NCI-H1105 (cell line): ENCODE measurements at places on chromosomes 13 and 19.

GRCh38 chr13:104286566-104287290 lies 1220.5 kb upstream of the SLC10A2 start:
- no peak for DNase-seq

GRCh38 chr13:107835339-107836018 lies 379.9 kb downstream of the LIG4 start:
- DNase-seq: no peak

- DNase-seq: no peak
These were observed 231.4 kb downstream of the KLF12 start for GRCh38 chr13:73902847-73903246.

- no peak for DNase-seq
These were observed 11.4 kb downstream of the NDUFA11 start for GRCh38 chr19:5891938-5892771.

DNA sequence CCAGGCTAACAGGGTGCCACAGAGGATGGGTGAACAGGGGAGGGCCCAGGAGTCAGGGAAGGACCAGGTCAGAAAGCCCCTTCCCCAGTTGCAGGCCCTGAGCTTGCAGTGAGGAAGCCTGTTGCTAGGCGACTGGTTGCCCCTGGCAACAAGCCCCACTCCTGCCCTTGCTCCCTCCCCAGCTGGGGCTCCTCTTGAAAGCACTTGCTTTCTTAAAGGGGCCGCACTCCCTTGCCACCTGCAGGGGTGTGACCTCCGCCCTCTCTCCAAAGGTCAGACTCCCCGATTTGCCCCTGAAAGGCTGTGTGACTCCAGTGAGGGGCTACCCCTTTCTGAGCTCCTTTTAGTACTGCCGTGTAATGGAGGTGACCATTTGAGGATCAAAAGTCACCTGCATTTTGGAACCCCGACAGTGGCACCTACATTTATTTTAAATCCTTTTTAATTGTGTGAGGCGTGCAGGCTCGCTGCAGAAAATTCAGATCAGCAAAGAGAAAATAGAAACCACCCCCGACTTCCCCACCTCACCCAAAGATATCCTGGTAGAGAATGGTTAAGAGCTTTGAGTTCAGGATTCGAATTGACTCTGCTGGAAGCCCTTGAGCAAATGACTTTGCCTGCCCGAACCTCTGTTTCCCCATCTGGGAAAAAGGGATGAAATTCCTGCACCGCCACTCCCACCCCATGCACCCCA lies 4.8 kb downstream of the FCHO1 start:
- peak; percentile 87 for DNase-seq

DNA sequence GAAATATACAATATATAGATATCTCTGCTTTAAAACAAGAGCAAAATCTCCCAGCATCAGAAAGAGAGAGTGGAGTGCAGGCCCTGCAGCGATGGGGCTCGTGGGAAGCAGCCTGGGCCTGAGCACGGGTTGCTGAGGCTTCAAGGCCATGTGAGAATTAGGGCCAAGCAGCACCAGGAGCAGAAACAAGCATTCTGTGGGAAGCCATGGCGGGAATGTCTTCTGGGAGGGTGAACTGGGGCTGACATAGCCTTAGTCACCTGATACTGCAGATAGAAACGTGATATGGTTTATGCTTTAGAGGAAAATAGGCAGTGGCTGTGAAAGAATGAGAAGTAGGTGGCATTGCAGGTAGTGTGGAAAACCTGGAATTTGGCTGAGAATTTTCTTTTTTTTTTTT lies 472.3 kb downstream of the IRS2 start:
- DNase-seq: no peak

GRCh38 chr13:88704600-88705275 lies 1033.6 kb downstream of the SLITRK5 start:
- no peak for DNase-seq

GRCh38 chr13:57716295-57716694 lies 84.8 kb downstream of the PCDH17 start:
- DNase-seq: no peak

GRCh38 chr13:93819331-93819890 lies 592.8 kb downstream of the GPC6 start:
- no peak for DNase-seq

GRCh38 chr13:91726671-91727070 lies 328.2 kb downstream of the GPC5 start:
- no peak for DNase-seq

- no peak for DNase-seq
These were observed 638 bp downstream of the ANKRD27 start for GRCh38 chr19:32674153-32674930.

DNA sequence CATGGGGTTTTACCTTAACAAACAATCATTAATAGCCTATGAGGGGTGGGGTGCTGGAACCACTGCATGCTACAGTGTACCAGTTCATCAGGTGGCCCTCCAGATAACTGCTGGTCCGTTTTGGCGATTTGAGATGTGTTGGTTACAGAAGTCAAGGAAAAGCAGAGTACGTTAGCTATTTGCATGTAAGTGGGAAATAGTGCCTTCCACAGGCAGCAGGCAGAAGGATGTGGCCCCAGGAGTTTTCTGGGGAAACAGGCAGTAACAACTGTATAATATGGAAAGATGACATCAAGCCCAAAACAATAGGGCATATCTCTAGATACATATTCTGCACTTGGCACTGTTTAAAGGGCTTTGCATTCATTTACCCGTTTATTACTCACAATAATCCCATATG lies 245.7 kb downstream of the COL4A1 start:
- no peak for DNase-seq

DNA sequence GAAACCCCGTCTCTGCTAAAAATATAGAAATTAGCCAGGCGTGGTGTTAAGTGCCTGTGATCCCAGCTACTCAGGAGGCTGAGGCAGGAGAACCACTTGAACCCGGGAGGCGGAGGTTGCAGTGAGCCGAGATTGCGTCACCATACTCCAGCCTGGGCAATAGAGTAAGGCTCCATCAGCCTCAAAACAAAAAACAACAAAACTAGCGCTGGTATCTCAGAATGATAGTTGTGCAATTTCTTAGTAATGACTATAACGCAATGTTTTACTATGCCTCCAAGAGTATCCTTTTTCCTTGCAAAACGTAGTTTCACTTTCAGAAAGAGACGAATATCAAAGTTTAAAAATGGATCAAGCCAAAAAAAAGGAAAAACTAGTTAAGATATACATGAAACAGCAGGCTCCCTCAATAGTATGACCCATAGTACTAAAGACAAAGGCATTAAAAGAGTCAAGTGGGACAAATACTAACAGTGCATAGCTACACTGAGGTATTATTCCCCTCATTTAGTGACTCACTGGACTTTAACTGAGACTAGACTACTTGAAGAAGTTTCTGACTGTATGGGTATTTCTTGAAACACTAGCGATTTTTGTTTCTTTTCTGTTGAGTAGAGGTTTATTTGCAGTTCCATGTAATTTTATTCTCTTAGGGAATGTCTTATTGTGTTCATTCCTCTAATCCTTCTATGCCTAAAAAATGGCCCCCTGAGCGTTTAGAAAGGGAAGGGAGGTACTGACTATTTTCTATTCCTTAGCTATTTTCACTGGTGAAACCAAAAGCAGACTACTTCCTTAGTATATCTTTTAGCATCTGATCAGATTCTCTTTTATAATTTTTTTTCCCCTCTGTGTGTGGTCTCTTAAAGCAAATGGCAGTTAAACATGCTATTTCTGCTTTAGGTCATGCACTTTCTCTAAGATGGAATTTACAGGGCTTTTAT lies 10.4 kb upstream of the ITM2B start:
- DNase-seq: no peak

- DNase-seq: no peak
These were observed 130.1 kb downstream of the RGCC start for GRCh38 chr13:41587490-41587889.

GRCh38 chr19:46913852-46914430 lies 53.1 kb downstream of the ARHGAP35 start:
- no peak for DNase-seq

DNA sequence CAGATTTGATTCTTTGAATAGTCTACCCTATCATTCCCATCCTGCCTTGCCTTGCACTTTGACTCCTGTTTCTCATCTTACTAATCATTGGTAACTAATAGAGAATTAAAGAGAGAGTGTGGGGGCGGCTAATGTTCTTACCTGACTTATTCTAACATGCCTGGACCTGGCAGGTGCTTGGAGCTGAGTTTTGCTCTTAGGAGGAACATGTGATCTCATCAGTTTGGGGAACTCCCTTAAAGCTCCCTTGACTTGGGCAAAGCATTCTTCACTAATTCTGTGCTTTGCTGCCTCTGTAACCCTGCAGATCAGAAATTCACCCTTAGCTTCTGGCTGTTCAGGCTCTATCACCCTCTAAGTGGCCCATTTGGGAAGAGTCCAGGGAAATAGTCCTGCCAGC lies 861.1 kb downstream of the GPC5 start:
- DNase-seq: no peak

GRCh38 chr13:73715114-73715910 lies 418.9 kb downstream of the KLF12 start:
- no peak for DNase-seq

- no peak for DNase-seq
These were observed 141.2 kb downstream of the FLT1 start for GRCh38 chr13:28353679-28354078.

DNA sequence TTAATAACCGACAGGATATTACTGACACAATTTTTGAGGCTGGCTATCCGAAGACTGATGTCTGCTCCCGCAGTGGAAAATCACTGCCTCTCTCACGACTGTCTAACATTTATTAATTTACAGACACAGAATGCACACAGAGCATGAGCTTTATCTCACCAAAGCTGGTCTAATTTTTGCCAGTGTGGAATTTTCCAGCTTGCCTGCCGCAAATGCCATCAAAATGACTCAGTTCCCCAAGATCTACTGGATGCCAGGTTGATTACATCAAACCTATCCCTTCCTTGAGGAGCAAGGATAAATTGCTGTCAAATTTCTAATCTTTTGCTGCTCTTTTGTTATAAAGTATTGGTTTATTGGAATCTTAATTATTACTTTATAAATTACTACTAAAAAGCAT lies 1775.1 kb upstream of the PCDH20 start:
- no peak for DNase-seq

- DNase-seq: no peak
These were observed 41.0 kb downstream of the RASL11A start for GRCh38 chr13:27311518-27312210.

DNA sequence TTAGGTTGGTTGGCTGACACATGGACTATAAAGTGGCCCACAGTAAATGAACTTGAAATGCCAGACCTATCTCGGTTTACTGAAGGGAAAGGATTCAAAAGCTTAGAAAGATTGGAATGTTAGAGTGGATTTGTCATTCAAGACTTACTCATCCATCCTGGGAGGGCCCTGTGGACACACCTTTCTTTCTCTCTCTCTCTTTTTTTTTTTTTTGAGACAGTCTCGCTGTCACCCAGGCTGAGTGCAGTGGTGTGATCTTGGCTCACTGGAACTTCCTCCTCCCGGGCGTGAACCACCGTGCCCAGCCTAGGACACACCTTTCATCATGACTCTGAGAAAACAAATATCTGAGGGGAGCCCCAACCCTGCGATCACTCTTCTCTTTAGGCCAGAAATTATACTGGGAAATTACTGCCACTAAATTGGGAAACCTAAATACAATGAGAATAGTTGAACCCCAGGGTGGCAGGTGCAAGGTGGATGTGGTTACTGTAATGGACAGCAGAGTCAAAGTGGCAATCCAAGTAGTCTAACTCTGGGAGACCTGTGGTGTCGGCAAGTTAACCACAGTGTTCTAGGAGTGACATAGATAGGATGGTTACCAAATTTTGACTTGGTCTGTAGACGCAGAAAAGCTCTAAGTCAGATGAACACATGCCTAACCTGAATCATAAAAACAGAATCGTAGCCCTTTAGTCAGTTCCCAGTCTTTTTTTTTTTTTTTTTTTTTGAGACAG lies 47.1 kb upstream of the ZMYM5 start:
- no peak for DNase-seq

DNA sequence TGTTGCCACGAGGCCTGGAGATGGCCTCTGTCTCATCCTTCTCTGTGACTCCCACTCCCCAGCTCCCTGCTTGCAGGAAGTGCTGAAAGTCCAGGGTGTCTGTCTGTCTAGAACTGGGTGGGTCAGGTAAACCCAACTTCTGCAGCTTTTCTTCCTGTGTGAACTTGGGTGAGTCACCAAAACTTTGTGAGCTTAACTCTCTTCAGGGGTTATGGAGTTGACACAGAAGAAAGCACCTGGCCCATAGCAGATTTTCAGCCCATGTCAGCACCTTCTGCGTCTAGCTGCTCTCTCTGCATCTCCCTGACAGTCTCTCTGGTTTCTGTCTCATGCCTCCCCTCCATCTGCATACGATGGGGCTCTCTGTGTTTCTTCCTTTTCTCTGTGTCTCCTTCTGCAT lies 4.2 kb upstream of the CACNG7 start:
- no peak for DNase-seq

DNA sequence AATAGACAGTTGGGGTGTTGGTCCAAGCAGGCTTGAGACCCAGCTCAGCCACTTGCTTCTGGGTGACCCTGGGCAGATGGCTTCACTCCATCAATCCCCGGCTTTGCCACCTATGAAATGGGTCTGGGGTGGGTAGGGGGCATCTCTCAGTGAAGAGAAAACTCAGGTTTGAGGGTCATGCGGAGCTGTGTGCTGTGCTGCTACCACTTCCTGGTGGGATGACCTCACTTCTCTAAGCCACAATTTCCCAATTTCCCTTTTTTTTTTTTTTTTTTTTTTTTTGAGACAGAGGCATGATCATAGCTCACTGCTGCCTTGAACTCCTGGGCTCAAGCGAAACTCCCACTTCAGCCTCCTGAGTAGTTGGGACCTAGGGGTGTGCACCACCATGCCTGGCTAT lies 4.6 kb upstream of the PLAUR start:
- DNase-seq: no peak

DNA sequence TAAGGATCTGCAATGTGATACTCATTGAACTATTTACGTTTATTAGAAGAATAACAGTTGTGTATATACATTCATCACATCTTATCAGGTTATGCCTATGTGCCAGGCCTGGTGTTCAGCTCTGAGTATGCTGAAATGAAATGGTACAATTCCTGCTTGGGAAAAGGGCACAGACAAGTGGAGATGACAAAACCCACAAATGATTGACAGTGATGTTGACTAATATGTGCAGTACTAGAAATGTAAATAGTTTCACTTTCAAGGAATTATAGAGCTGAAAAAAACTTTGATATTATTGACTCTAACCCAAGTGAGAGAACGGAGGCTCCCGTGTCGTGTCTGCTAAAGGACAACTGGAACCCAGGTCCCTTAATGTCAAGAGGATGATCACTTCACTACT lies 386.8 kb upstream of the DACH1 start:
- no peak for DNase-seq

DNA sequence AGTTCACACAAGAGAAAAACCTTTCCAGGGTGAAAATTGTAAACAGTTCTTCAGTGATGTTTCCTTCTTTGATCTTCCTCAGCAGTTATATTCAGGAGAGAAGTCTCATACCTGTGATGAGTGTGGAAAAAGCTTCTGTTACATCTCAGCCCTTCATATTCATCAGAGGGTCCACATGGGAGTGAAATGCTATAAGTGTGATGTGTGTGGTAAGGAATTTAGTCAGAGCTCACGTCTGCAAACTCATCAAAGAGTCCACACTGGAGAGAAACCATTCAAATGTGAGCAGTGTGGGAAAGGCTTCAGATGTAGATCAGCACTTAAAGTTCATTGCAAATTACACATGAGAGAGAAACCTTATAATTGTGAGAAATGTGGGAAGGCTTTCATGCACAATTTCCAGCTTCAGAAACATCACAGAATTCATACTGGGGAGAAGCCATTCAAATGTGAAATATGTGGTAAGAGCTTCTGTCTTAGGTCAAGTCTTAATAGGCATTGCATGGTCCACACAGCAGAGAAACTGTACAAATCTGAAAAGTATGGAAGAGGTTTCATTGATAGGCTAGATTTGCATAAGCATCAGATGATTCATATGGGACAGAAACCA lies 6.9 kb downstream of the ZNF222 start:
- no peak for DNase-seq

- DNase-seq: no peak
These were observed 18.6 kb downstream of the GRIK5 start for GRCh38 chr19:42051166-42052115.
